ENCODE measurements at places on chromosomes 11 and 22.

DNA sequence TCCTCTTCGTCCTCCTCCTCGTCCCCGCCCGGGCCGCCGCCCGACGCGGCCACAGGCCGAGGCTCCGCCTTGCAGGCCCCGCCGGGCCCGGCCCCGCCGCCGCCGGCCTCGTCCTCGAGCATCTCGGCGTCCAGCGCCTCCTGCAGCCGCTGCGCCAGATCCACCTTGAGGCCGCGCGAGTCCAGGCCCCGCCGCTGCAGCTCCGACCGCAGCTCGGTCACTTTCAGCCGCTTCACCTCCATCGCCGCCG, 417 bp downstream of the HNRNPUL2 start:
- no peak for DNase-seq

DNA sequence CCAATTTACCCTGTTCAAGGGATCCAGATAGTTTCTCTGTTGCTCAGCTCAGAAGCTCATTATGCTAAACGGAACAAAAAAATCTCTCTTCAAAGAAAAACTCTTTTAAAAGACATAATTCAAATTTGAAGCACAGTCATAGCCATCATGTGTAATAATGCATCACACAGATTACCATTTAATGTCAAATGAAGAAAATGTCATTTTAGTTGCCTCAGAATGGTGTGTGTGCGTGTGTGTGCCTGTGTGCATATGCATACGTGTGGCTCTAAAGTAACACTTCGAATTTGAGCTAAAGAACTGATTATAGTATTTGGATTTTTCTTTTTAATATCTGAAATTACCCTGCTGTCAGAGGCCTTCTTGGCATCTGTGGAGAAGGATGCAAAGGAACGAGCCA, 9.9 kb downstream of the TTC12 start:
- DNase-seq, result no peak

GRCh38 chr11:73245461-73245860, 26.7 kb upstream of the P2RY6 start:
- DNase-seq, result no peak

GRCh38 chr22:19040888-19041703, 81.1 kb downstream of the DGCR2 start:
- DNase-seq, result no peak

- no peak for DNase-seq
Measured at GRCh38 chr11:20289732-20290131, 73.8 kb upstream of the HTATIP2 start.

- DNase-seq, result no peak
Measured at GRCh38 chr11:4704054-4704789, at the start of gene MMP26. MMP26 (plus strand) TSS chr11:4704784.

DNA sequence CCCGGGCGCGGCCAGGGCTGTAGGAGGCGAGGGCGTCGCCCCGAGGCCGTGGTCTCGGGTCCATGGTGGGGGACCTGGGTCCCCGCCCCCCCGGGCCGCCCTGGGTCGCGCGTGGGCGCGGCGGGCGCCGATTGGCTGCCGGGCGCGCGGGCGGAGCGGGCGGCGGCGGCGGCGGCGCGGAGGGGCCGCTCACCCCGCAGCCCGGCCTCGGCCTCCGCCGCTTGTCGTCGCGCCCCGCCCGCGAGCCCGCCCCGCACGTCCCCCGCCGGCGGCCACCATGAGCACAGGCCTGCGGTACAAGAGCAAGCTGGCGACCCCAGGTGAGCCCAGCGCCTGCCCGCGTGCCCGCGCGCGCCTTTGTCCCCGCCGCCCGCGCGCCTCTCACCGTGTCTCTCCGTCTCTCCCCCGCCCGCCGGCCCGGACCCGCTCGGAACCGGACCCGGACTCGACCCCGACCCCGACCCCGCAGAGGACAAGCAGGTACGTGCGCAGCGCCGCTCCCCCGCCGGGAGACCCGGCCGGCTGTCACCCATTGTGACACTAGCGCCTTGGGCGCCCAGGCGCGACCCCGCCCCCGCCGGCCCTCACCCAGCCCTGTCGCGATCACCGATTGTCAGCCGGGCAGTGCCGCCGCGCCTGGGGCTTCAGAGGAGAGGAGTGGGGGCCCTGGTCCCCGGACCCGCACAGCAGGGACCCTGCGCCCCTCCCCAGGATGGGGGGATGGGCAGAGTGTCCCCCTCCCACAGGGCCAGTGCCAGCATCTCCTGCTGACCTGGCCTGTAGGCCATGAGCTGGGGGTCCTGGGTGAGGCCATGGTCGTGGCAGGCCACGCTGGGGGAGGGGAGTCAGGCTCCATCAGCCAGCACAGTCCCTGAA, at the start of gene SEPTIN5:
Gene SEPTIN5 (plus strand): TSS at position 192 of the 876 bp plus-strand sequence. CDS start 86 bp downstream, at position 278.
- no peak for DNase-seq

- DNase-seq, result no peak
Measured at GRCh38 chr11:295351-296170, 3.8 kb downstream of the IFITM5 start.

DNA sequence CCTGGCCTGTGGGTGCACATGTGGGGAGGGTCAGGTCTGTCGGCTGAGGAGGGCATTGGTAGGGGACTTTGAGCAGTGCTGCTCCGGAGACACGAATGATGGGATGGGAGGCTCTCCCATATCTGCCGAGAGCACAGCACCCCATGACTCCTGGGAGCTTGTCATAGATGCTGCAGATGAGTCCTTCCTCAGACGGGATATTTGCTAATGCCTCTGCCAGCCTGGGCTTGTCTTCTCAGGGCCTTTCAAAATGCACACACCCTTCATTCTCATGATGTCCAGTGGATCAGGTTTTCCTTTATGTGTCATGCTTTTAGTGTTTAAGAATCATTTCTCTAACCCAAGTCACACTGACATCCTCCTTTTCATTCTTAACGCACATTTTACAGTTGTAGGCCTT, 8.1 kb upstream of the RNH1 start:
- DNase-seq, result no peak

GRCh38 chr11:132439711-132440255, 1069.4 kb downstream of the NTM start:
- no peak for DNase-seq

GRCh38 chr22:44927463-44928135, 82.2 kb downstream of the PHF21B start:
- no peak for DNase-seq

- DNase-seq, result no peak
Measured at GRCh38 chr22:20955548-20955947, 11.5 kb upstream of the AIFM3 start.

DNA sequence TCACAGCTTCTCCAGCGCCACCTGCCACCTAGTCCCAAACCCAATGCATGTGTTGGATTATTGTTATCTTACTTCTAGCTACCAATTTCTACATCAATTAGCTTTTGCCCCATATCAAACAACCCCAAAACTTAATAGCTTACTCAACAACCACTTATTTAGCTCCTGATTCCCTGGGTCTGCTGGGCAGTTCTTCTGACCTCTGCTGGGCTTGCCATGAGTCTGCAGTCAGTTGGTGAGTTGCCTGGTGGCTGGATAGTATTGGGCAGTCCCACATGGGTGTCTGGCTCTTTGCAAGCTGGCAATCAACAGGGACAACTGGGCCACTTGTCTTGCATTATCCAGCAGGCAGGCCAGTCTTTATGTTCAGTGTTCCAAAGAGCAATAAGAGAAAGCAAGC, 13.6 kb upstream of the MS4A15 start:
- DNase-seq, result no peak

DNA sequence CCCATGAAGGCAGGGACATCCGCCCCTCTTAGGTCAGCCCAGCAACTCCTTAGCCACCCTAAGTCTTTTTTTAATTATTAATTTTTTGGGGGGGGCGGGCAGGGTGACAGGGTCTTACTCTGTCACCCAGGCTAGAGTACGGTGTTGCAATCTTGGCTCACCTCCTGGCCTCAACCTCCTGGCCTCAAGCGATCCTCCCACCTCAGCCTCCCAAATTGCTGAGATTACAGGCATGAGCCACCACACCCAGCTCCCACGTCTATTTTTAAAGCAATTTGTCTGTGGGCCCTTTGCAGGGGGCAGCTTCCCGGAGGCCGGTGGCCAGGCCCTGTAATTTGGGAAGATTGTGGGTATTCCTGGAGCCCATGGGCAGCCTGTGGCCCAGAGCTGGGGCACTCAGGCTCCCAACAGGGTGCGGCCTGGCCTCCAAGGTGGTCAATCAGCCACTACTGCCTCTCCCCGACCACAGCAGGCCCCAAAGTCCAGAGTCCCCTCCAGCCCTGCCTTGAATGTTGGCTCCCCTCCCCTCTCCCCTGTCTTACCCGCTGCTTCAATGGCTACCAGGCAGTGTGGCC, 27.2 kb downstream of the CREB3L1 start:
- no peak for DNase-seq

- DNase-seq, result peak; percentile 59
Measured at GRCh38 chr11:726278-727220, 20.5 kb downstream of the EPS8L2 start.

DNA sequence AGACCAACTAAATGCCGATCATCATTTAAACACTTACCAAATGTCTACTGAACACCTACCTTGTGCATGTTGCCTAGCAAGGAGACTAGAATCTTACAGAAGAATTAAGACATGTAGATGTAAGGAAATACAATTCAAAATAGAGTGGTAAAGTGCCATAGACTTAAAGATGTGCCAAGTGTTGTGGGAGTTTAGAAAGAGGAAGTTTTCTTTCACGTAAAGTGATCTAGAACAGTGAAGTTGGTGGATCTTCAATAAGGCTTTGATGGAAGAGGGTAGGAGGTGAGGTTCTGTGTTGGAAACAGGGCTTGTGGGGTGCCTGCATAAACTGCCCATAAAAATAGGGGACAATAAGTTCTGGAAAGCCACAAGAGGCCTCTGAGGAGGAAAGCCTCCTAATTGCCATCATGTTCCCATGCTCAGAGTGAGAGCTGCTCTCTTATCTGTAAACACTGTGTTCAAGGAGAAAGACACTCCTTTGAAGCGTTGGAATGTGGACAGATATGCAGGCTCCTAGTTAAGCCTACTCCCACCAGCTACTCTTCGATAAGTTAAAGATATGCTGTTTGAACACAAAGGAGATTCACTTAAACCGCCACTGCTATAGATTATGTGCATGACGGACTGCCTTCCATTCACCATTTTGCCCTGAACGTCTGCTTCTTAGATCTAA, 66.7 kb downstream of the HSD17B12 start:
- DNase-seq, result no peak

DNA sequence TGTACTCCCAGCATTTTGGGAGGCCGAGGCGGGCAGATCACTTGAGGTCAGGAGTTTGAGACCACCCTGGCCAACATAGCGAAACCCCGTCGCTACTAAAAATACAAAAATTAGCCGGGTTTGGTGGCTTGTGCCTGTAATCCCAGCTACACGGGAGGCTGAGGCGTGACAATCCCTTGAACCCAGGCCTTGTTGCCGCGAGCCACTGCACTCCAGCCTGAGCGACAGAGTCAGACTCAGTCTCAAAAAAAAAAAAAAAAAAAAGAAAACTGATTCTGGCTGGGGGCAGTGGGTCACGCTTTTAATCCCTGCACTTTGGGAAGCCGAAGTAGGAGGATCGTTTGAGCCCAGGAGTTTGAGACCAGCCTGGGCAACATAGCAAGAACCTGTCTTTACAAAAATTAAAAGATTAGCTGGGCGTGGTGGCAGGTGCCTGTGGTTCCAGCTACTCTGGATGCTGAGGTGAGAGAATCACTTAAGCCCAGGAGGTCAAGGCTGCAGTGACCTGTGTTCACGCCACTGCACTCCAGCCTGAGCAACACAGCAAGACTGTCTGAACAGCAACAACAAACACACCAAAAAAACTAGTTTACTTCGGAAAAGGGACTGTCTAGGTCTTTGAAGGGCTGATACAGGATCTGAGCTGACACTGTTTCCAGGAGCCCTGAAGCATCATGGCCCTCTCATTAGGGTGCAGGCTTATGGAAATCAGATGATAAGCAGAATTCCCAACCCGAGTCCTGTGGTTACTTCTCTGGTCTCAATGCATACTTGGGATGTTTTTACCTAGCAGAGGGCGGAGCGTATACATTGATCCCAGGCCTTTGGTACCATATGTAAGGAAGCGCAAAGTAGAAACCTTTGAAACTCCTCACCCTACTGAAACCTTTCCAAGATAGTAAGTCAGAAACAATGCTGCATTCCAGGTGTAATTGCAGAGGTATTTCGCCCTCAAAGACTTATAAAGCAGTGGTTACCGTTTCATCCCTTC, 1.8 kb upstream of the CHKB start:
- no peak for DNase-seq

GRCh38 chr22:43631846-43632245, 180.3 kb downstream of the EFCAB6 start:
- no peak for DNase-seq

DNA sequence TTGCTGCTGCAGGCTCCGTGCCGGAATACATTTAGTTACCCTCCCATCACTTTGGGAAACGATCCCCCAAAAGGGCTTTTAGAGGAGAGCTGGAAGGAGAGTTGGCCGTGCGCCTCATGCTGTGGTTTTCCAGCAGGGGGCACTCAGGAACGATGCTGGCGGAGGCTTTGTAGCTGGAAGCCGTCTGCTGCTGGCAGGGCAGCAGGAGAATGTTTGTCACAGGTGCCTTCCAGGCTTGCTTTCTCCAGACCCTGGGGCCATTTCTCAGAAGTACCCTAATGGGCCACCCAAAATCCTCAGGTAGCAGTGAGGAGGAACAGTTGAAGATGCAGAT, 30.0 kb upstream of the CABP7 start:
- DNase-seq, result peak; percentile 61
